Bronchus fibroblast of lung (primary cell): ENCODE measurements at places on chromosomes 12 and 14. TPM values are rescaled to one million over a fixed set of nuclear protein-coding genes. Genes with fewer than 3 reads are reported as not detected.

Gene POLE
- total RNA-seq, result 22.4 and 25.3 TPM in 2 replicates

Gene VRTN
- not detected in 2 replicates for total RNA-seq

Gene OSGEP
- total RNA-seq, result 62.5 and 70.6 TPM in 2 replicates

Gene SLC22A17
- total RNA-seq, result 10.4 and 13.8 TPM in 2 replicates

Gene MSRB3
- 14.9 and 17.8 TPM in 2 replicates for total RNA-seq

Gene TPPP2
- not detected in 2 replicates for total RNA-seq
